Fibroblast of skin of right quadriceps (primary cell): ENCODE measurements at places on chromosomes 4 and X.

DNA sequence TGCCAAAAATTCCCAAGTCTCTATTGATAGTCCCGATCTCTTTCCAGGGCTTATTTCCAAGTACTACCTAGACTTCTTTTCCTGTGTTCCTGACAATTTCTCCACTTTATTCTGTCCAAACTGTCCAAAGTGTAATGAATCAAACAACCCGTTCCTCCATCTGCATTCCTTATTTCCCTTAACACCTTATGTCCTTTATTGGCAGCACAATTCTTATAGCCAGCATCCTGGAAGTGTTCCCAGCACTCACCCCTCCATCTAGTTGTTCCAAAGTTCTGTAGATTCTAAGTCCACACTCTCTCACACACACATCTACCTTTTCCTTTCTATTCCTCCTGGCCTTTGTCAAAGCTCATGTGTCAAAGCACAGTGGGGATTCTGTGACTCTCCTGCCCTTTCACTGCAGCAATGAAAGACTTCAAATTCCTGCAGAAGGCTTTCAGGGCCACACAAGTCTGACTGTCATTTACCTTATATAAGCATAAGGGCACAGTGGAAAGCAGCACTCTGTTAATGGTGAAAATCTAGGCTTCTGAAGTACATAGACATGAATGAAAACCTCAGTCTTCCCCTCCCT is 22.1 kb downstream of the LIMCH1 start:
- no peak for DNase-seq

DNA sequence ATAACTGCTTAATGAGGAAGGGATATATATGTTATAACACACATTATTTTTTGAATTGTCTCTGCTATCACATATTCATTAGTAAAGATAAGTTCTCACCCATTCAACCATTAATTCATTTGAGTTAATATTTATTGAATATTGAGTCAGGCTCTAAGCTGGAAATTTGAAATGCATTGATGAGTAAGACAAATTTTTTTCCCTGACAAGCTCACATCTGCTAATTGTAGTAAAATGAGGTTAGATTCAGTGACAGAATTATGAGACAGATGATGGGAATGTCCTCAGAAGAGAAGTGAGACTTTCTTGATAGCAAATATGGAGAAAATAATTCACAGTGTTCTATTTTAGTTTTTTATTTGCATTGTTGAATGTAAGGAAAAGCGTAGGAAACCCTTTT is 194.3 kb downstream of the SLC4A4 start:
- peak; percentile 17 for DNase-seq

- no peak for DNase-seq
These were observed 1092.3 kb downstream of the ARAP2 start for GRCh38 chr4:35151816-35152572.

DNA sequence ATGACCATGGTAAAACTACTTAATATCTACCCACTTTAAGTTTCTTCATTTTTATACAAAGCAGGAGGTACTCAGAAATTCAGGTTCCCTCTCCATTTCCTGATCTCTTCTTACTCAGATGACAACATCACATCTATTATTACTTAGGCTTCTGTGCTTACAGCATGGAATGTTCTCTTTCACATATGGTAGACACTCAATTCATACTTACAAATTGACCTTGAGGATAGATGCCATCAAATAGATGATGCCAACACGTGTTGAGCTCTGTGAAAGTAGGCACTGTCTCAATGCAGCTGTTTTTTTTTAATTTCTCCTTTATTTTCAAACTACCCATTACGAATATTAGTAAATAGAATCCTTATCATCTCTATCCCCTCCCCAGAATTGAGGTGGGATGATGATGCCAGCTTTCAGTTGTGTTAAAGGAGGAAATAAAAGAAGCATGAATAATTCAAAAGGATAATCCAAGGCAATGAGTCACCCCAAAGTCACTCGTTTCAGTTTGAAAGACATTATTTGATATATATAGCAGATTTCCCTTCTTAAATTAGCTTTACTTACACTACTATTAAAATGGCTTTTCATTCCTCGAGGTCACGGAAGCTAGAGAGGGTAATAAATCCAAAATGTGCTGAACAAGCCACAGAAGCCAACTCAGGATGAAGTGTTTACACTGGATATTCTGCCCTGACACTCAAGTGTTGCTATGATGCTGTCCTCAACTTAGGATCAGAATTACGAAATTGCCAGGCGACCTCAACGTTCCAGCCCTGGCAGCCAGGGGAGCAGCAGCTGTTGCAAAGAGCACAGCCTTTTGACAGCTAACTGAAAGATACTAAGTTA is 124.2 kb upstream of the EOLA2 start:
- peak; percentile 92 for DNase-seq

- DNase-seq: no peak
These were observed 57.2 kb upstream of the RAB9B start for GRCh38 chrX:103889216-103889615.

- no peak for DNase-seq
These were observed 435.3 kb downstream of the ZIC3 start for GRCh38 chrX:138001226-138001625.

- no peak for DNase-seq
These were observed 2.3 kb downstream of the SH3TC1 start for GRCh38 chr4:8201321-8201781.

GRCh38 chr4:118905566-118905965 is 16.9 kb downstream of the SYNPO2 start:
- DNase-seq: no peak

DNA sequence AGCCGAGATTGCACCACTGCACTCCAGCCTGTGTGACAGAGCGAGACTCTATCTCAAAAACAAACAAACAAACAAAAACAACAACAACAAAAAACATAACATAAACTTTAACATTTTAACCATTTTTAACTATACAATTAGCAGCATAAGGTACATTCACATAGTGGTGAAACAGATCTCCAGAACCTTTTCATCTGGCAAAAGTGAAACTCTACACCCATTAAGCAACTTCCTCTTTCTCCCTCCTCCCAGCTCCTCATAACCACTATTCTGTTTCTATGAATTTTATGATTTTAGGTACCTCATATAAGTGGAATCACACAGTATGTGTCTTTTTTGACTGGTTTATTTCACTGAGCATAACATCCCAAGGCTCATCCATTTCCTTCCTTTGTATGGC is 103.6 kb downstream of the FAM13A start:
- DNase-seq: no peak

DNA sequence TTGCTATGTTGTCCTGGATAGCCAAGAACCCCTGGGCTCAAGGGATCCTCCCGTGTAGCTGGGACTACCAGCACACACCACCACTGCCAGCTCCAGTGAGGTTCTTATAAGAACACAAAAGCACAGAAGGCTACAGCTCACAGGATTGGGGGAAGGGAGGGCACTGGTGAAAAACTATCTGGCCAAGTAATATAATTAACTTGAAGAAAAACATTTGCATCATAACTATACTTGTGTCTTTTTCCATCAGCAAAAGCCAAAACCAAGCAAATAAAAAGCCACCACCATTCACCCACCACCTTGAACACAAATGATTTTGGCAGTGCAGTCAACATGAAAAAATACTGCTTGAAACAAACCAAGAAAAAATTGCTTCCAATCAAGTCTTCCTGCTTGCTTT is 188.2 kb downstream of the MAML3 start:
- DNase-seq: no peak

DNA sequence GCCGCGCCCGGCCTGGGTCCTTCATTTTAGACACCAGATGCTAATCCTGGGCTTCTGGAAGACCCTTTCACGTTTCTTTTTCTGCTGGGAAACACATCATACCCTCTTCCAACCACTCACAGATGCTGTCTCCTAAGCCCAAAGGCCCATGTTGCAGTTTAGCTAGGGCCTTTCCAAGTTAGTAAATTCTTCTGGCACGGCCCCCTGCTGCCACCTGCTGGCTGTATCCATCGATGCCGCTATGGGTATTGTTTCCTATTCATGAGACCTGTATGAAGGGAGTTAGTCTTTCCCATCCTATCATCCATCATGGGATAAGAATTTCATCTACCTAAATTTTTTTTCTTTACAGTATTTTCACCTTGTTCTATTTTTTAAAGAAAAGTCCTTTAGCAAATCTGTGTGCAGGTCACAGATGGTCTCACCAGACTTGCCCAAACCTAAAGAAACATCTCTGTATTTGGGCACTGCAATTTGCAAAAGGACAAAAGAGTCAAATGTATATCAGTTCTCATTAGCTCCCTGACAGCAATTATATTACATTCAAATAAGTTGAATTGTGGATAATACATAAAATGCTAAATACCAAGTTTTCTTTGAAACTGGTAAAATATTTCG is 37.8 kb upstream of the SLC9A7 start:
- peak; percentile 61 for DNase-seq

DNA sequence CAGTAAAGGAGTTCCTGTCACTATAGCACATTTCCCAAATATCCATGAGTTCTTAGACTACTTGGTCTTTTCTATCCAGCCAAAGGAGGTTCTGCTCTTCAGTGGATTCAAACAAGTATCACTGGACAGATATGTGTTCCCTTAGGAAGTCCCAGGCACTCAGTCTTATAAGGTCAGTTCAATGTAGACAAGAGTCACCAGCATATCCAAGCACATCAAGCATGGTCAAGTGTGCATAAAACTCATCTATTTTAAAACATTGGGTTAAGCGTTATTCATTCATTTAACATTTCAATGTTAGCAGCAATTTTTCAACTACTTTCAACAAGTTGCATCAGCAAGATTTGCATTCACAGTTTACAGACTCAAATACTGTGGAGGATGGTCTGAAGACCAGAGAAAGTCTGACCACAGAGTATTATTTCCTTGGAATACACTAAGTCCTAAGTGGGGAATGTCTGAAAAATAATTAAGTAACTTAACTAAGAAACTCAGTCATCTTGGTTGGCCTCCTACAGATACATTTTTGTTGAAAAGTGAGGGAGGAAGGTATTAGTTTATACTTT is 630.5 kb upstream of the IGFBP7 start:
- no peak for DNase-seq

DNA sequence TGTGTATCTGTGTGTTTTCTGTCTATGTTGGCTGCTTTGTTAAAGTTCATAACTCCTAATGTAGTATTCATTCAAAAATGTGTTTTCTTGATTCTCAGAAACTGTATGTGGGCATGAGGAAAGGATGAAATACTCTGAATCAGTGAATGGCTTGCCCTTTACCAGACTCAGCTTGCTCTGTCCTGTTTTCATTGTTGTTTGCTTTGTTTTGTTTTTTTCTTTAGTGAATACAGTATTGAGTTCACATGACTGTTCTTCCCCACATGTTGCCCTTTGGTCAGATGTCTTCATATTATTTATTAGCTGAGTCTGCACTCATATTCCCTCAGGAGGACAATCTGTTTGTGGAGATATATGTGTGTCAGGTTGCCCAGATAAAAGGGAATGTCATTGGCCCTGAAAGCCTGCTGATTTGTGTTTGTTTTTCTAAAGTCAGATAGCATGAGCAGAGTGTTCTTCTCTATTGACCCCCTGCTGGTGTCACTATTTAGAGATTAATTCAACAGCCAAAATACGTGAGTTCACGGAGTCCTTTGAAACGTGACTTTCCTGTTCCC is 1184.4 kb downstream of the RPA4 start:
- no peak for DNase-seq

- DNase-seq: no peak
These were observed 97.1 kb upstream of the NRK start for GRCh38 chrX:105725228-105725627.

DNA sequence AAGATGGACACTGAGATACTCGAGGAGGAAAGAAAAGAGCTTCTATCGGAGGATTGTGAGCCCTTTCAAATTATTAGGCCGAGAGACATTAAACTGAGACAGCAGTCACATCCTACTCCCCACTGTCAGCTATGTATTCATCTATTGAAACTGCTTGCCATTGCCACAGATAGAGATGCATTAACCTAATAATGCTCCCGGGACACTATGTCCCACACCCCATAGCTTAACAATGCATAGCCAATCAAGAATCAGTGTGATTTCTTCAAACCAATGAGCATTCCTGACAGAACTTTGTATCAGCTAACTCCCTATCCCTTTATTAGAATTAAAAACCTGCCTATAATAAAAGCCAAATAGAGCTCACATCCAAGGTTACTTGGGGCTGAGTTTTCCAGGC is 118.1 kb upstream of the NEIL3 start:
- DNase-seq: no peak

- DNase-seq: no peak
These were observed 35.4 kb downstream of the JADE1 start for GRCh38 chr4:128844931-128845330.

DNA sequence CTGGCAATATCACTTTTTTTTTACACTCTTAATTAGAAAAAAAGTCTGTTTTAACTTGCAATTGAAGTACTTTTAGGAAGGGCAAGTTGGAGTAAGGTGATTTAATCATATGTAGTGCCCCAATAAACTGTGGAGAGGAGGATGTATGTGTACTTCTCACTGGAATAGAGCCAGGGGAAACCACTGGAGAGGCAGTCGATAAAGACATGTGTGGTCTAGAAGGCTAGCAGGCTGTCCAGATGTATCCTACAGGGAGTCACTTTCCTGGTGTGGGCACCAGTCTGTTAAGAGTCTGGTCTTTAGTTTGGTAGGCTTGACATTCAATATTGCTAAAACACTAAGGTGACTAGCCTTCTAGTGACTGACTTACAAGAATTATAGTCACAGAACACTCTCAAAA is 9.6 kb upstream of the SGMS2 start:
- DNase-seq: no peak

GRCh38 chr4:172202480-172203076 is 389.4 kb downstream of the GALNTL6 start:
- DNase-seq: peak; percentile 33

DNA sequence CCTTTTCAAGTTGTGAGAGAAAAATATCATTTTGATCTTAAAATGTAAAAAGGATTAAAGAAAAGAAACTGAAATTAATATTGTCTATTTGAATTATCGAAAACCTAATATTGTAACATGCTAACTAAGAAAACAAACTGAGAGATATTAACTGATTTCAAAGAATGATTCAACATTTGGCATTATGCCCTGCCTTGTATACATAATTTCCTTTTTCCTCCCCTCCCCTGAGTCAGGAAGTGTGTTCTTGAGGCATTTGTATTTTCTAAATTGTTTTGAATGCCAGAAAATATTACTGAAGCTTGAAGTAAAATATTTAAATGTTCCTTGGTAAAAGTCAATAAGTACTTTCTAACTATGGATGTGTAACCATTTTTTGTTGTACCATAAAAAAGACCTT is 49.4 kb downstream of the RPS6KA3 start:
- DNase-seq: peak; percentile 56

GRCh38 chr4:181982856-181983255 is 260.3 kb upstream of the TENM3 start:
- no peak for DNase-seq
